Kidney tubule cell (primary cell): ENCODE measurements at places on chromosomes 7 and 10.
A peak's percentile ranks its signal among the peaks of the same experiment; 100 is the strongest.

DNA sequence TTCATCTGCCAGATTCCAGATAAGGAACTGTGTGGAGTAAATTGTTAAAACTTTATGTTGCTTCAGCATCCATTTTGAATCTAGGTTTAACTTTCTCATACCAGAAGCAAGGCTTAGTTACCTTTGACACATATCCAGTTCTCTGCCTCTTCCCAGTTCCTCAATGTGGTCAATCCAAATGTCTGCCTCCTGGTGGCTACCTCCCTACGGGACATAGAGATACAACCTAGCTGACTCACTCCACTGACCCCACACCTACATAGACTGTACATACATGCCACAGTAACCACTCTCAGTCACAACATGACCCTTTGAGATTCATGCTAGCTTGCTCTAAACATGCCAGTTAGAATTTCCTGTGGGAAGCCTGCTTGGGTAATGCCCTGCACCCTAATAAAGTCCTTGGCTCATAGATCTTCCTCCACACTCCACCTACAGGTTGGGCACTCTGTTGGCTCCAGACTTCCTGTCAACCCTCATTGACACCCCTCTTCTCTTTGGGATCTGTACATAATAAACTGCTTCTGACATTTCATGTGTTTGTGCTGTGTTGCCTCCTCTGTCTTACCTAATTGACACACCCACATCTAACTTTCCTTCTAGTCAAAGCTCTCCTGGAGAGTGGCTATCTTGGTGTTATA, 278.1 kb downstream of the HTR7 start:
- peak; percentile 49 for DNase-seq

GRCh38 chr7:6637544-6638229, 569 bp downstream of the ZNF316 start:
- DNase-seq: peak; percentile 33

- DNase-seq: no peak
Measured at GRCh38 chr10:72552857-72553256, 73.0 kb downstream of the MICU1 start.

GRCh38 chr7:66877577-66878300, 43.3 kb upstream of the TMEM248 start:
- no peak for DNase-seq

DNA sequence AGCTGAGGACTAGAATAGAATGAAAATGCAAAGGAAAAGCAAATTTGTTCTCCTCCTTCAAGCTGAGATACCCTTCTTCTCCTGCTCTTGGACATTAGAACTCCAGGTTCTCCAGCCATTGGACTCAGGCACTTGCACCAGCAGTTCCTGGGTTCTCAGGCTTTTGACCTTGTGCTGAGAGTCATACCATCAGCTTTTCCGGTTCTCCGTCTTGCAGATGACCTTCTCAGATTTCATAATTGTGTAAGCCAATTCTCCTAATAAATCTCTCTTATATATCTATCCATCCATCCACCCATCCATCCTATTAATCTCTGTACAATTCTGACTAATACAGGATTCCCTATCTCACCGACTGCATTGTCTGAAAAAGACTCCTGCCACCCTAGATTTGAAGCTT, 108.3 kb downstream of the AHR start:
- DNase-seq: no peak

- DNase-seq: peak; percentile 23
Measured at GRCh38 chr7:68700414-68700813, 897.9 kb upstream of the AUTS2 start.

DNA sequence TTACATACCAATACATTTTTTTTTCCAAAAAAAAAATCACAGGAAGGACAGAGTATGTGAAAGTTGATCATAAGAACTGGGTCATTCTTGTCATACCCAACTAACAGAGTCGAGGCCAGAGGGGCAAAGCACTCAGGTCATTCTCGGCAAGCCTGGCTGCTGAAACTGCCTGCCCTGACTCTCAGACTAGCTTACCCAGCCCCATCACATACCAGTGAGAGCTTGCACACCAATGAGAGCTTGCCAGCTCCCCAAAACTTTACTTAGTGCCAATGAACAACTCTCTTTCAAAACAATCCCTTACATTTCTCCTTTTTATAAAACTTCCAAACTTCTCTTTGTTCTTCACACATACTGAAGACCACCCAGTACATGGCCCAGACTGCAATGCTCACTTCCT, 48.9 kb downstream of the VOPP1 start:
- no peak for DNase-seq
